ENCODE measurements at places on chromosomes 12 and 14.

GRCh38 chr12:122893208-122894153 lies 2.4 kb downstream of the VPS37B start:
- no peak for DNase-seq

DNA sequence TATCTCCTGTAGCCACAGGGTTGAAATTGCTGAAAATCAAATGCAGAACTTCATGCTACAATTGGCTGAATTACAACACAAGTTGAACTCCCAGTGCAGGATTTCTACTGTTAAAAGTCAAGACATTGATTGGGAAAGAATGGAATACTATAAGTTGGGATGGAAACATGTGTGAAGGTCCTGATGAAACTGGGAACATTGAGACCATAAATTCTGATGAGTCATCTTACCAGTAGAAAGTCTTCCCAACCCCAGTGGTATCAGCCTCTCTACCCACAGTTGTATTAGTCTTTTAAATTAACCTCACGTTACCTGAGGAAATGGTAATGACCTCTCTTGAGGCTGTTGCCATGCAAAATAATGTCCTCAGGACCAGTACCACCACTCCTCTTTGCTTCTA lies 27.4 kb upstream of the DYRK2 start:
- DNase-seq, result no peak

DNA sequence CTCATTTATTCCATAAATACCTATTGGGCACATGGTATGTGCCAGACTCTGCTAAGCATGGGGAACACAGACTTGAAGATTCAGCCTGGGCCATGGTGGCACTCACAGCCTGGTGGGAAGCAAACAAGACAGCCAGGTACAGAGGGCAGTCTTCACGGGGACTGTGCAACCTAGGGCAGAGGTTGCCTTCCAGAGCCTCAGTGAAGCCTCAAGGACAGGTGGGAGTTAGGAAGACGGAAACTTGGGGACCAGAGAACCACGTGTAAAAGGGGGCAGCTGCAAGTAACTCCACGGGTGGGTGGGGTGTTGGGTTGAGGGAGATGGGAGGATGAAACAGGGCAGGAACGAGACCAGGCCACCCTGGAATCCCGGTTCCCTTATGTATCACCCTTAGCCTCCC lies 980 bp upstream of the LTBR start:
- no peak for DNase-seq

- DNase-seq, result no peak
These were observed 8.7 kb downstream of the SYNE3 start for GRCh38 chr14:95507701-95508103.

DNA sequence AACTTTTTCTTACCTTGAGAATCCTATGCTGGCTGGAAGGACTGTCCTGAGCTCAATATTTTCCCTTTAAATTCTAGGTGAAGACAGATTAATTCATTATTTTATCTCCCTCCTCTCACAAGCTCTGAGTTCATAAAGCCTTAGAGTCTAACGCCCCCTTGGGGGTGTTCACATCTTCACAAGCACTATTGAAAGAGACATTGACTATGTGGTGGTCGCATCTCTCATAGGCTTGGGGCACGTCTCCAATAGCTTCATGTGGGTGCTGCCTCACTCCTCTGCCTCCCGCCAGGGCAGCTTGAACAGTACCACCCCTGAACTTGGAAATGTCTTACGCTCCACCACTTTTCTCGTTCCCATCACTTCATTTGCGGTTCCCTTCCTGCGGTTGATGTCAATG lies 106.2 kb downstream of the UNC79 start:
- no peak for DNase-seq

DNA sequence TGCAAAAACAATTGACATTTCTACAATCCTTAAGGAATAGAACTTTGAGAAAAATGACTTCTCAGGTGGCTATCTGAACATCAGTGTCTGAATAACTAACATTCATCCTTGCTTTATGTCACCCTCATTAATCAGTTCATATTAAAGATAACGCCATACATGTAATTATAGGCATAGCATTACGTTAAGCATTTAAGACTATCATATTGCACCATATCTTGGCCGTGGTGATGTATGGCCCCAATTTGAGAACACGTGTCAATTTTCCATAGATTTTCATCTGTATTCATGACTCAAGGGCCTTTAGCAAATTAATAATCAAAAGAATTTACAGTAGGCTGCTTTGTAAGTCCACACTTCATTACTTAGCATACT lies 81.6 kb downstream of the SPTSSA start:
- no peak for DNase-seq

- no peak for DNase-seq
These were observed 118.0 kb upstream of the PRICKLE1 start for GRCh38 chr12:42707312-42708226.

DNA sequence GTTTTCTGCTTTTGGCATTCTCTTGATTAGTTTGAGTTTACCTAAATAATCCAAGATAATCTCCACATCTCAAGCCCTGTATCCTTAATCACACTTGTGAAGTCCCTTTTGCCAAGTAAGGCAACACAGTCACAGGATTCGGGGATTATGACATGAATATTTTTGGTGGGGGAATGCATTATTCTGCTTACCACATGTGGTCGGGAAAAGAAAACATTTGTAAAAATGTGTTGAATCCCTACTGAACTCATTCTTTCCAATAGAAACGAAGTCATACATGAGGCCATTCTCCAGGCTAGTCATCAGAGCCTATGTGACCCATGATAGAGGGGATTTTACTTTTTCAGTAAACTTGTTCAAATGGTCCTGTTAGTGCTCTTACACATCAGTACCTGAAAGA lies 58.5 kb upstream of the PRICKLE1 start:
- DNase-seq, result no peak

DNA sequence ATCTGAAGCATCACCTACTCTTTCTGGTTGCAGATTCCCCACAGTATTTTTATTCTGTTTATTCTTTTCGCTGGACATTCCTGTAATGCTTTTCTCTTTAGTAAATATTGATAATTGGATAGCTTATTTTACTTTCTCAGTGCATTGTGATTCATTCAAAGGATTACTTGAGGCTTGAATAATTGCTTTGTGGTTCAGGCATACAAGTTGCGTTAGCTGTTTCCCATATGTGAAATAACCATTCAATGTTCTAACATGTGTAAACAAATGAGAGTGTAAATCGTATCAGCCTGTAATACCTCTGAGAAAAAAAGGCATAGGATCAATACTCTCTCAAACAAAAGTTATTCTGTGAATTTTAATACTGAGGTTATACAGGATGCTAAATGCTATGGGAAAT lies 1004.2 kb upstream of the SEL1L start:
- no peak for DNase-seq

- DNase-seq, result no peak
These were observed 116.7 kb downstream of the LMNTD1 start for GRCh38 chr12:25436206-25437030.

GRCh38 chr12:45863332-45863731 lies 127.0 kb downstream of the SCAF11 start:
- no peak for DNase-seq

DNA sequence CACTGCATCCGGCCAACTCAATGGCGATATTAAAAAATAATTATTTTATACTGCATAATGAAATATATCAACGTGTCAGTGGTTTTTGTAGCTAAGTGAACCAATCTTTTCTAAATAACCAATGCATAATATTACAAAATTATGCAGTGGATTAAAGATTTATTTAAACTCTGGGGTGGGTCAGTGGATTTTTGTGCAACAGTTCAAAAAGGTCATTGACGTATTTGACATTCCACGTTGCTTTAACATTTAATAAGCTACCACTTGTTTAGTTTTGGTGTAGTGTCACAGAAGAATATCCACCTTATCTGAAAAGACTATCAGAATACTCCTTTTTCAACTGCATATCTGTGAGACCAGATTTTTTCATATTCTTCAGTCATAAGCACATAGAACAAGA lies 2.6 kb downstream of the ZC3H14 start:
- no peak for DNase-seq

GRCh38 chr12:57875753-57876547 lies 29.4 kb upstream of the CTDSP2 start:
- DNase-seq, result no peak

- no peak for DNase-seq
These were observed 24.4 kb upstream of the TC2N start for GRCh38 chr14:91891721-91892220.

DNA sequence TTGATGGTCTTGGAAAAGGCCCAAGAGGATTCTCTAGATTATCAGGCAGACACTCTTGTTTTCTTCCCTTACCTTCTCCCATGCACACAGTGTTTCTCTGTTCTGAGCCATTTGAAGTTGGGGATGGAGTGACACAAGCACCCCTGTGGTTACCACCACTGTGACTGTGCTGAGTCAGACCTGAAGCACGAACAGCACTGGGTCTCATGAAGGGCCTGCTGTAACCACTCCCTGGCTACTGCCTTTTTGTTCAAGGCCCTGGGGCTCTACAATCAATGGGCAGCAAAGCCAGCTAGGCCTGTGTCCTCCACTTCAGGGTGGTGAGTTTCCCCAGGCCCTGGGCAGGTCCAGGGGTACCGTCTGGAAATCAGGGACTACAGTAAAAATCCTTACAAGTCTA lies 65.5 kb downstream of the TSPAN8 start:
- no peak for DNase-seq

GRCh38 chr12:85457016-85457415 lies 177.0 kb downstream of the ALX1 start:
- no peak for DNase-seq

- no peak for DNase-seq
These were observed 37.5 kb upstream of the DTX1 start for GRCh38 chr12:113019025-113019424.

DNA sequence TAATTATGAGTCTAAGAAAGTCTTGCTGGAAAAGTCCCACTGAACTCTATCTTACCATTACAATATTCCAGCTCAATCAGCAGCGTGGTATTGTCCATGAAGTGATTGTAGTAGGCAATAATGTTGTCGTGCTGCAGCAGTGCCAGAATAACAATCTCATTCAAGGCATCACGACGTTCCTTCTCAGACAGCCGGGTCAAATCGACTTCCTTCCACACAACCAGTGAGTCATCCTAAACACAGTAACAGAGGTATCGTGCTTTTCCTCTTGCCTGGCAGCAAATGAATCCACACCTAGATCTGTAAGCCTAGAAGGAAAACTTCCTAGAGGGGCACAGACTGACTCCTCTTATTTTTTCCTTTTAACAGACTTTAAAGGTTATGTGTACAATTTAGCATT lies 2.9 kb downstream of the NEK9 start:
- DNase-seq, result no peak

DNA sequence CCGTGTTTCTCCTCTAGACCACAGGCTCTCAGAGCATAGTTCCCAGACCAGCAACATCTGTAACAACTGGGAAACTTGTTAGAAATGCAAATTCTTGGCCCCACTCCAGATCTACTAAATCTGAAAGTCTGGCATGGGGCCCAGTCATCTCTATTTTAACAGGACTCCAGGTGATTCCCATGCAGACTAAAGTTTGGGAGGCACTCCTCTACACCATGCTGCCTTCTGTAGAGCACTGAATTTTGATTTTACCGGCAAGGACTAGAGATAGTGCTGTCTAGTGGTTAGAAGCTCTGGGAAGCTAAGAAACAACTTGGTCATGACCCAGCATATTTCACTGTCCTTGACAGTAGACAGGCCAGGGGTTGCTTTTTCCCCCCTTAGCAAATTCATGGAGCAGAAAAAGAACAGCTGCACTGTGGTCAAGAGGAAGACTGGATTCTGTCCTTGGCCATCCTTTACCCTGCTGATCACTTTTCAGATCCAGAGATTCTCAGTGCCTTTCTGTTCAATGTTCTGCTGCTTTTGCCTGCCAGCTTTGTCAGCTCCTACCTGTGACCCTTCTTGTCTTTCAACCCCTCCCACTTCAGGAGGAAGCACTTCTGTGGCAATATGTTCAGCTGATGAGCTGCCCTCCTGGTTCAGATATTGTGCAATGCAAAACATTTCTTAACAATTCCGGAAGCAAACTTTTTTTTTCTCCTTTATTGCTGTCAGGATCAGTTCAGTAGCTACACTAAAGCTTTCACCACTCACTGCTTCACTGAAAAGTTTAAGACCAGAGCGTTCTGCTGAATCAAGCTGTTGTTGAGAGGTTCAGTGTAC lies 133.8 kb upstream of the NUDT4 start:
- DNase-seq, result no peak

DNA sequence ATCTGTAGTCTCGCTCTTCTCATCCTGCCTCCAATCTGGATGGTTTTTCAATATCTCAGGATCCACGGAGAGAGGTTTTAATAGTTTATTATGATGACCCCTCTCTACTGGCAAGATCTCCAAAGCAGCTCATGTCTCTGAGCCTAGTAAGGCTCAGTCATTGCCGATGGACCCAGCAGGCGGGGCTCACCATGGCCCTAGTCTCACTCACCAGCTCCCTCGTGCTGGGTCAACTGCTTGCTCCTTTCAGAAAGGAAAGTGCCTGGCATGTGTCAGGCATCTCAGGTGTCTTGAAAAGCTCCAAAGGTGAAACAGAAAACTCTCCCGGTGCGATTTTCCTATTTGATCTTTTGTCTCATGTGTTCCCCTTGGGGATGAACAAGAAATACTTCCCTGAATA lies 179.0 kb downstream of the CALM1 start:
- DNase-seq, result no peak

GRCh38 chr12:84594157-84594556 lies 318.4 kb downstream of the SLC6A15 start:
- DNase-seq, result no peak

- DNase-seq, result no peak
These were observed 520.7 kb downstream of the NRXN3 start for GRCh38 chr14:78690836-78691235.

- DNase-seq, result no peak
These were observed 19.4 kb downstream of the PPP1R1A start for GRCh38 chr12:54569072-54569471.

DNA sequence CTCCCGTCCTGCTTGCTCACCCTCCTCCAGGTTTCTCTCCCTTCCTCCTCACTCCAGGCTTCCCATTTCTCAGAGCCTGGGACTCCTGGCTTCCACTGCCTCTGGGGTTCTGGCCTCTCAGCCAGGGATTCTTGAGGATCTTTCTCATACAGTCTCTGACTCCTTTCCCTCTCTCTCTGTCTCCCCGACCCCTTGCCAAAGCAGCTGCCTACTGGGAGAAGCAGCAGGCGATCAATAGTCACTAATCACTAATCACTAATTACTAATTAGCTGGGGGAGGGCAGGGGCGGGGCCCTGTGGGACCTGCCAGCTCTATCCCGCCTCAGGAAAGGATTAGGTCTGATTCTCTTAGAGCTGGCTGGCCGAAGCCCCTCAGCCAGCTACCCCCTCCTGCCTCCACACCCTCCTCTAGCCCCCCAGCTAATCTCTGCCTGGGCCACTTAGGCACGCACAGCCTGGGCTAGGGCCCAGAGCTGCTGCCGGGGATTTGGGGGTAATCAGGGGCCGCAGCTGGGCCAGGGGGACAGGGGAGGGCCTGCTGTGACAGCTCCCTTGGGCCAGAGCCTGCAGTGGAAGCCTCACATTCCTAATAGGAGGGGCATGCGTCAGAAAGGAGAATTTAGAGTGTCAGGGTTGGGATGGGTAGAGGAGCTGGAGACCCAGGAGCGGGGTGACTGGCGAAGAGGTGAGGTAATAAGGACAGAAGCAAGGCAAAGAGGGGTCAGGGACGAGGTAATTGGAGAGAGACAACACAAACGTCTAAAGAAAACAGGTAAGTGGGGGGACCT lies 2.8 kb downstream of the NXPH4 start:
- no peak for DNase-seq
